ENCODE measurements at places on chromosomes 5 and 9.
A peak's percentile ranks its signal among the peaks of the same experiment; 100 is the strongest.

DNA sequence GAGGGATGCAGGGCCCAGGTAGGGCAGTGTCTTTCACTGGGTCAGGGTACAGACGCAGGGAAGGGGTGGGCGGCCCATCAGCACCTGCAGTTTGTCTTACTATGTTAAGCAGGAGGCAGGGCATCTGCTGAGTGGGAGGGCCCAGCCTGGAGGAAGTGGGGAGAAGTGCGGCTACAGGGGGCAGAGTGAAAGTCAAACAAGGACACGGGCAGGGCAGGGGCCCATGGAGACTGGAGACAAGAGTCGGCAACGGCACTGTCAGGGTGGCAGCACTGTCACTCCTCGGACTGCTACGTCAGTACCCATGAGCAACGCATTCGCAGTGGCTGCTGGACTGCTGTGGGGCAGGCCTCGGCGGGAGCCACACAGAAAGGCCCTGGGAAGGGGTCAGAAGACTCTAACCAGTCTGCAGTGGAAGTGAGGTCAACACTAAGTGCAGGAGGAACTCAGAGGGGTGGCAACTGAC lies 19.7 kb downstream of the CAMSAP1 start:
- DNase-seq = no peak

- no peak for DNase-seq
These were observed 143.3 kb upstream of the IRX2 start for GRCh38 chr5:2894736-2895135.

GRCh38 chr9:34654323-34655051 lies 2.5 kb downstream of the IL11RA start:
- no peak for DNase-seq

DNA sequence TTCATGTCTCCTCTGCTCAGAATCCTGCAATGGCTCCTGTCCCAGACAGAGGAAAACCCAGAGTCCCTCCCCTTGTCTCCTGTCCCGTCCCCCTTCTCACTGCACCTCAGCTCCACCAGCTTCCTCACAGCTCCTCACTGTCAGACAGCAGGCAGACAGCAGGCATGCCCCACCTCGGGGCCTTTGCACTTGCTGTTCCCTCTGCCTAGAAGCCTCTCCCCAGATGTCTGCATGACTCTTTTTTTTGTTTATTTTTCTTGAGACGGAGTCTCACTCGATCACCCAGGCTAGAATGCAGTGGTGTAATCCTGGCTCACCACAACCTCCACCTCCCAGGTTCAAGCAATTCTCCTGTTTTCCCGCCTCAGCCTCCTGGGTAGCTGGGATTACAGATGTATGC lies 8.8 kb upstream of the SLC6A7 start:
- no peak for DNase-seq

DNA sequence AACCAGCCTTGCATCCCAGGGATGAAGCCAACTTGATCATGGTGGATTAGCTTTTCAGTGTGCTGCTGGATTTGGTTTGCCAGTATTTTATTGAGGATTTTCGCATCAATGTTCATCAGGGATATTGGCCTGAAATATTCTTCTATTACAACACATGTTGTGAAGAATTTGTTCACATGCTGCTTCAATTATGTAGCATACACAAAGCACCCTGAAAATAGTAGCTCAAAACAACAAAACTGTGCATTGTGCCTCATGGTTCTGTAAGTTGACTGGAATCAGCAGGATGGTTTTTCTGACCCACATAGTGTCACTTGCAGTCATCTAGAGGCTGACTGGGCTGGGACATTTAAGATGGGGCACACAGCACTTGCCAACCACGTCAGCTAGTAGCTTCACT lies 193.9 kb downstream of the SYK start:
- no peak for DNase-seq

GRCh38 chr5:141954194-141954593 lies 3.8 kb downstream of the PCDH12 start:
- no peak for DNase-seq

- no peak for DNase-seq
These were observed 30.4 kb downstream of the RANBP17 start for GRCh38 chr5:170892196-170892595.

- no peak for DNase-seq
These were observed 2.2 kb upstream of the EXOSC3 start for GRCh38 chr9:37787059-37787458.

DNA sequence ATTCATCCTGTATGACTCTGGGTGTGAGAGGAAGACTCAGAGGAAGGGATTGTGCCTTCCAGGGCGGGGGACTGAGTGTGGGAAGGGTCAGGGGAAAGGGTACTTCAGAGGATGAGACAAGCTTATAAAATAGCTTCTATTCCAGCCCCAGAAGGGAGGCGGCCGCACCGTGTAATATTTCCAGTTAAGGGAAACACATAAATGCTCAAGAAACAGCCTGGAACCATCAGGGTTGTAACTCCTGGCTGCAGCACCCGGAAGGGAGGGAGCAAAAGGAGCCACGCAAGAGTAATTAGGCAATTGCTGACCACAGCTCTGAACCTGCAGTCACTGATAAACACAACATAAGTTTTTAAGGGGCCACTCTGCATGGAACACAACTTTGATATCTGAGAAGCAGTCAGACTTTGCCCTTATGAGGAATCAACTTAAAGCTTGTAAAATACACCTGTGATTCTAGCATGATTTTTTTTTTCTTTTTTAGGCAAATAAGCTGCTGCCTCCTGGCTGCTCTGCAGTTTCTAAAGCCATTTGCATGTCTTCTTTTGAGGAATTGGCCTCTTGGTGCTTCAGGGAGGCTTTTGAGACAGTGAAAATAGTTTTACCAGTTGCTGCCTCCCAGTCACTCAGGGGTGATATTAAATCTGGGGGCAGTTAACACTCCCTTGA lies 382.7 kb downstream of the ENC1 start:
- DNase-seq = no peak

DNA sequence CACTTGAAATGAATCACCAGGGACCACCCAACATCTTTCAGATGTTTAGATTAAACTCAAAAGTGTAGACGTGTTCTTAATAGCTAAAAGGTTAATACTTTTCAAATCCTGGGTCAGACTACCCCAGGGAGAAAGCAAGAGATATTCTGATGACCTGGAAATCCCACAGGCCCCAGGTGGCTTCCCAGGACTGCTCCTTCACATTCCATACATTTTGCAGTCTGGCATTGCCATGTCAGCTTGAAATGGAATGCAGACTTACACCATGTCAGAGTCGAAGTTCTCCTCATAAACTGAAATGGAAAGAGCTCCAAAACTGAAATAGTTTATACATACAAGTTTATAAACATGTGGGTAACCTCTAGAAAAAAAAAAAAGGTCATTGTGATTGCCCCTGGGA lies 61.5 kb downstream of the TMEM167A start:
- DNase-seq = no peak

- no peak for DNase-seq
These were observed 30.1 kb downstream of the ZNF462 start for GRCh38 chr9:106893088-106893487.

DNA sequence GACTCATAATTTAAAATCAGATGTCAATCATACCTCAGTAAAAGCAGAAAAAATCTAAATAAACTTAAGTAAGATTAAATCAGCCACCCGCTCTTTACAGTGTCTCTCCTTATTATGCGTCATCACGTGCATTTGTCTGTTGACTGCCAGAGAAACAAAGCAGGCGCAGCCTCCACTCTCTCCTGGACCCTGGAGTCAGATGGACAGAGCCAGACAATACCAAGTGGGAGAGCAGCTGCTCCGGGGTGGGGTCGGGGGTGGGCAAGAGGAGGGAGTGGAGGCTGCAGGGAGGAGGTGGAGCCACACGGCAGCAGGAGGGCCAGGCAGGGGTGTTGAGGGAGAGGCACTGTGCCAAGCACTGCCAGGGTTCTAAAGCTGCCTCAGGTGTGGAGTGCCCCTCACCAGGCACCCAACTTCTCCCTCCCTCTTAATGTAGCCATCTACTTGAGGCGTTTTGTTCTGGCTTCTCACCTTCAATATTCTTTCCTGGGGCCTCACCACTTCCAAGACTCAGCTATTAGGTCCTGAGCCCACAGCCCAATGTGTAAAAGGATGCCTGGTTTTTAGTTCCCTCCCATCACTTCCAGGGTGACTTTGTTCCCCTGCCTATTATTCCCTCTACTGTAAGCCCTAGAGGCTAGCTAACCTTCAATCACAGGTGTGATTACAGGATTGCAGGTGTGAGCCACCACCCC lies 96.3 kb downstream of the GLDC start:
- no peak for DNase-seq

GRCh38 chr5:150078802-150079689 lies 7.3 kb downstream of the CSF1R start:
- DNase-seq = no peak

GRCh38 chr9:69569738-69570451 lies 102.3 kb downstream of the APBA1 start:
- no peak for DNase-seq

DNA sequence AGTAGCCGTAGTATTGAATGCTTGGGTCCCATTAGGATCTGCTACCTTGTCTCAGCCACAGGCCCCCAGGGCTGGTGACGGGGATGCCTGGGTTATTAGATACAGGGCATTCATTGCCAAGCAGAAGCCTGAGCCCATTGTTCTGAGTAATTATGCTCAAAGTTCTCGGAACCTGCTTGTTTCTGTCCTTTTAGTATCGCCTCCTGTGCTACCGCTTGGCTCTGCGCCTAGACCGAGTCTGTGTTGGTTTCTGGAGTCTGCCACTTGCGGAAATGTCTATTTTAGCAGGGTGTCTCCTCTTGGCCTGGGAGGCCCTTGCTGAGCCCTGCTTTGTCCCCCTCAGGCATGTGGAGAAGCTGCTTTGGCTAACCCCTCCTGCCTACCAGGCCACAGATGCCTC lies 506.1 kb downstream of the BNC2 start:
- no peak for DNase-seq

DNA sequence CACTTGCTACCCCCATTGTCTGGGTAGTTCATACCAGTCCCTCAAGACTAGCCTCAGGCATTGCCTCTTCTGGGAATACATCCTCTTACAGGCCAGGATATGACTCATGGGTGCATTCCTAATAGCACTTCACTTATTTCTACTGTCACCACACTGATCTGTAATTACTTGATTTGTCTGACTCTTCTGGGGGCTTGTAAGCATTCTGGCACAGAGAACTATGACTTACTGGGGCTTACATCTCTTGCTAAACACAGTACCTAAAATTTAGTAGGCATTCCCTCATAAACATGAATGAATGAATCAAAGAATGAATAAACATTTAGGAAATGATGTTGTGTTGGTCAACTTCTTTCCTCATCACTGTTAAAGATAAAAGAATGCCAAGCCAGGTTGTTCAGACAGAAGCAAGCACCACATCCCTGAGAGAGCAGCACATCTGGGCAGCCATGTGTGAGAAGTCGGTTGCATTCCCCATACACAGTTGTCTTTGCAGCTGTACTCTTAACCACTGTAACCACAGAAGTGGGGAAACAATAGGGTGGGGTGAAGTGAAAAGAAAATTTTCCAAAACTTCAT lies 27.6 kb downstream of the IL7R start:
- DNase-seq = no peak

DNA sequence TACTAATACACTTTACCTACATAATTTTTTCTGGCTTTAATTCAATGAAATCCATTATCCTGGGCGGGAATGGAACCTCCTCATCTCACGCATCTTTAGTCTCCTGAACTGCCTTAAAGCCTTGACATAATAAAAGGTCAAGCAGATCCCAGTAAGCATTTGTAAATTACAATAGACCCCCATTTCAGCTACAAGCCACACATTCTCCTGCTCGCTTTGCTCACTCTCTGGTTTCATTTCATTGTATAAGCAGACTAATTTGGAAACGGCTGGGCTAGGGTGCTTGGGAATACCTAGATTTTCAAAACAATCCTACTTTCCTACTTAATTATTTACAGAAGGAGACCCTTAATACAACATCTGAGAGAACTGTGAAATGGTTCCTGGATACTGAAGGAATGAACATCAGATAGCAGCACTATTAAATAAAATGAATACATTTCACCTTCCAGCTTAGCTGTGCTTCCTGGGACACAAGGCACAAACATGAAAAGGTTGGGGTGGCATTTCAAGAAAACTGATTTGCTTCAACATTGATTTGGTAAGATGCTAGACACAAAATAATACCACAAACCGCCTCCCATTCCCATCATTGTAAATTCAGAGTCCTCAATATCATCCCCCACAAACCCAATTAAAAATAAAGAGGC lies 1.5 kb downstream of the JAKMIP2 start:
- no peak for DNase-seq

GRCh38 chr9:28413471-28413870 lies 840.2 kb upstream of the C9orf72 start:
- DNase-seq = no peak

DNA sequence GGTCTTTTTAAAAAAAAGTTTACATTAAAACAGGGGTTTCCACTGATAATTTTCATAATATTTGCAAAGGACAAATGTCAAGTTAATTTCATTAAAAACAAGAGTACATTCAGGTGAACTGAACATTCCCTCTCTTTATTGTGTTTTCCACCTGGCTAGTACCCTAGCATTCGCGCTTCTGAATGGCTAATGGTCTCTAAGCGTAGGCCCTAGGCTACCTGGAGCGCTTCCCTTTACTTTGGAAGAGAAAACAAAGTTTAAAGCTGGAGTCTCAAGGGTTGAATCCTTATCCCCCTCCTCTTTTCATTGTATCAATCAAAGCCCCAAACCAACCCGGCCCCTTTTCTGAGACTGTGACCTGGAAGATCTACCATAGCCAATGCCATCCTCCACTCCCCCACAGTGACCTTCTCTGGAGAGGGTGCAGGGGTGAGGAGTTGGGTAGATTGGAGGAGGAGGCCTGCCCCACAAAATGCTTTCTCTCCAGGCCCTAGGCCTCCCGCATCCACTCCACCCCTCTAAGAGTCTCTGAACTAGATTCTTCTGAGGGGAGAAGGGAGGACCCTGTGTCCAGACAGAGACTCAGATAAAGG lies 73.3 kb upstream of the TBCA start:
- no peak for DNase-seq

DNA sequence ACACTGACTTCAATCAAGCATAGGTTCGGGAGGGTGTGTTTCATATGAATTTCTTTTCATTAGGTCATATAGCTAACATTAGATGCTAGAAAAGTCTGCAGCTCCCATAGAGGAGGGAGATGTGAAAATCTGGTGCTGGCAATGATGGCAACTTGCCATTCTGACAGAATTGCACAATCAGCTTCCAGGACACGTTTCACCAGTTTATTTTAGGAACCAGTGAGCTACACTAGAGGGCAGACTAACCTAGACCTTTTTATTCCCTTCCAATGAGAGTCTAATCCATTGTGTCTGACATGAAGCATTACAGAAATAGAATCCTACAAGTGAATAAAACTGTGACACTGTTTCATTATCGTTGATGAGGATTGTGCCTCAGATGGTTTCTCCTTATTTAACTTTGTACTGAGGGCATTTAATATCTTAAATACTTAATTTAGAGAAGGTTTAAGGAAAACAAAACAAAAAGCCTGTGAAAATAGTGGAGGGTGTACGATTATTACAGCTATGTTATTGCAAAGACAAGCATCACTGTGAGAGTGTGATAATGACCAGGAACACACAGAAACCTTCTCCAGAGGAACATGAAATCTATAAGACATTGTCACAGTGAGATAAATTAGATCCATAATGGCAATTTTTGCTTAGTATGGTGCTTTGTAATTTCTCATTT lies 363.3 kb upstream of the RPS23 start:
- DNase-seq = no peak

GRCh38 chr9:68844631-68845612 lies 139.9 kb downstream of the PIP5K1B start:
- peak; percentile 4 for DNase-seq

All from stimulated activated CD4-positive, alpha-beta T cell treated with anti-CD3 and anti-CD28 coated beads, Interleukin-12 subunit alpha, Interleukin-12 subunit beta, amount 100 ng/mL, for 24 hours (primary cell).